EL (cell line): ENCODE measurements at places on chromosomes 12 and 14.

GRCh38 chr12:111359231-111359913, 9.5 kb downstream of the PHETA1 start:
- peak; percentile 11 for DNase-seq

DNA sequence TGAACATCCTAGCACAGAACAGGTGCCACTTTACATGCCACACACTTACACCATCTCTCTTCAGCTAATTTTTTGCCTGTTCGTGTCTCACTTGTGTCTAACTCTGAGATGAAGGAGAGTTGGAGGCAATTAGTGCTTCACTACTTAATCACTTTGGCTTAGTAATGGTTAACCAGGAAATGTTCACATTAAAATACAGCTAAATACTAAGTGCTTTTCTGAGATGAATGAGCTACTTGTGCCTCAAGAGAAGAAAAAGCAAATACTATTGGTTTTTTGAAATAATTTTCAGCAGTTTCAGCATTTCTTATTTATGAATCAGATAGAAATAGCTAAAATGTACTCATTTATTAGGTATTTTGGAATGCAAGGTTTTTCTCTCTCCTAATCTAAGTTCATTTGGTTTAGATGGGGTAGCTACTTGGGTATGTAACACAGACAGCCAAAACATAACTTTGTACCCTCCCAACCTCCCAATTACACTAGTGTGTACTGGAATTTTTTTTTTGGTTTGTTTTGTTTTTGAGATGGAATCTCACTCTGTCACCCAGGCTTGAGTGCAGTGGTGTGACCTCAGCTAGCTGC, 1474.1 kb upstream of the SEL1L start:
- DNase-seq = peak; percentile 17

GRCh38 chr12:1822699-1823098, 2.3 kb downstream of the LRTM2 start:
- DNase-seq = no peak

- DNase-seq = no peak
Measured at GRCh38 chr14:99387880-99388279, 92.8 kb downstream of the SETD3 start.

- no peak for DNase-seq
Measured at GRCh38 chr14:68264260-68264569, 444.6 kb downstream of the RAD51B start.

GRCh38 chr12:57370696-57371095, 60.1 kb downstream of the R3HDM2 start:
- peak; percentile 37 for DNase-seq

DNA sequence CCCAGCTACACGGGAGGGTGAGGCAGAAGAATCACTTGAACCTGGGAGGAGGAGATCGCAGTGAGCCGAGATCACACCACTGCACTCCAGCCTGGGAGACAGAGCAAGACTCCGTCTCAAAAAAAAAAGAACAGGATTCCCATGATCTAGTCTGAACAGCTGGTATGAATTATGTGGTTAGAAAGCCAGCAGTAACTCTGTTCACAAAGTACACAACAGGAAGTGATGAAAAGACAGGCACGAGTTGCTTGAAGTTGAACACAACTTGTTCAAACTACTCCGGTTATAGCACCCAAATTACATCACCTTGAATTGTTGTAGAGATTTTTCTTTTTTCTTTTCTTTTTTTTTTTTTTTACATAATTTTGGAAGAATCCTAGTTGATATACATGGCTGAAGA, 238.8 kb upstream of the RGS6 start:
- DNase-seq = peak; percentile 69

DNA sequence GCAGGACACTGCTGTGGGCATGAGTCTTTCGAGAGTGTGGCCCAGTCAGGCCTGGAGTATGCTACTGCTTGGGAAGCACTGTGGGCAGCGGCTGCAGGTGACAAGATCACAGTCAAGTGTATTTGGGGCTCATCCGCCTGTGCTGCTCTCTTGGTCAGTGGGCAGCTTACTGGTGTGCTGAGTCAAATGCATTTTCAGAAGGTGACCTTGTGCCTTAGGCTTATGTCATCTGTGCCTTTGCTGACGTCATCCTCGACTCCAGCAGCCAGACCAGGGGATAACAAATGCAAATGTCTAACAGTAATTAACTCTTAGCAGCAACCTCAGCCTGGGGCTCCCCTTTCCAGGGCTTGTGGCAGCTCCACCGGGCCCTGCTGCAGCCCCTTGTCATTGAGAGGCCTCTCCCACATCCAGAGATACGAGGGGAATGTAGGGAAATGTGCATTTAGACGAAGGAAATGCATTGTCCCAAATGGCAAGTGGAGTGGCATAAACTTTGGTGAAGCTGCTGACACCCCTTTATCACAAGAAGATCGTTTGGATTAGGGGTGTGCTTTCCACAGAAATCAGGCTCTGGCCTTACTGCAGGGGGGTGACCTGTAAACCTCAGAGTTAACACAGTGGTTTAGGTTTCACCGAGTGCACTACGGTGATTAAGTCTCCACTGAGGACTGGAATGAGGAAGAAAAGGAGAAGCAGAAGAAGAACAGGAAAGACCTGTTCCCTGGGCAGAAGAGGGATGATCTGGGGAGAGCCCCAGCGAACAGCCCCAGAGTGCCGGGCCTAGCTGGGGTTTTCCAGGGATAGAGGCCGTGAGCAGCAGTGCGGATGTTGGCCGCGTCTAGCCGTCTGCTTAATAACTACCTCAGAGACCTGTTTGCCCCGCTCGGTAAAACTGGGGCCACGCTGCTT, 39.7 kb downstream of the PSMA6 start:
- DNase-seq = peak; percentile 55

- peak; percentile 96 for DNase-seq
Measured at GRCh38 chr12:80593766-80594165, 113.7 kb upstream of the MYF6 start.

DNA sequence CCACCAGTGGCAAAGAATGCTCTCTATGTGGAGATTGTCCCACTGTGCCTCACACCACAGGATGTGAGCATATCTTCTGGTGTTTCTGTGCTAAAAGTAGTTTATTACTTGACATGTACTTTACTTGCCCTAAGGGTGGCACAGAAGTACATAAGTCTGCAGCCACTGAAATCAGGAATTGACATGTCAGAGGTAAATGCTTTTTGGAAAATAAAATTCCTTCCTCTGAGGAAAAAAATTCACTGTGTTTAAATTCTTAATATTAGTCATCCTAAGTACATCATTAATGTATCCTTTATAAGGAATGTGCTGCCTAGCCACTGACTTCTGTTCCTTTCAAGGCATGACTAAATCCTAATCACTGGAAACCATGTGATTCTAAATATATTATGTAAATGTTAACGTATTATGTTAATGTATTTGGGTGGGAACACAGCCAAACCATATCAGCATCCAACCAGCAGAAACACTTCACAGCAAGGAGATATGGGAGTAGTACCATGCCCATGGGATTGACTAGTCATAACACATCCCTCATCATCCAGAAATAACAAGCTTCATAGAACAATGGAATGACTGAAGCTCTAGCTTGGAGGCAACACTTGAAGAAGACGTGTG, 239.7 kb upstream of the PPFIA2 start:
- no peak for DNase-seq

DNA sequence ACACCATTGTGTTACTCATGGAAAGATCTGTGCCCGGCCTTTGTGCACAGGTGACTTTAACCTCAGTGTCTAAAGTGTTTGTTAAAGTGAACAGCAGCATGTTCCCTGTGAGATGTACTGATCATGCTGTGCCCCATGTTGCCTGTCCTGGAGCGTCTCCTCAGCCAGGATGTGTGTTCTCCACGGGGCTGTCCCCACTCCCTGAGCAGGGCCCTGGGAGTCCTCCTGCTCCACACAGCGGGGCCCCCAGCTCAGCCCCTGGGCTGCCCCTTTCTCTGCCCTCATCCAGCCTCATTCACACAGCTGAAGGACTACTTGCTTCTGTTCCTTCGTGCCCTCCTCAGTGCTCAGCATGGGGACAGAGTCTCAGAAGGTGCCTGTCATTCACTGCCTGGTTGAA, 131.5 kb downstream of the SLC38A6 start:
- DNase-seq = no peak

GRCh38 chr12:99505805-99506204, 141.7 kb upstream of the GARIN6 start:
- no peak for DNase-seq

- DNase-seq = peak; percentile 66
Measured at GRCh38 chr12:57734591-57734990, 4.0 kb downstream of the AGAP2 start.

- DNase-seq = no peak
Measured at GRCh38 chr12:103348935-103349334, 146.8 kb downstream of the C12orf42 start.

DNA sequence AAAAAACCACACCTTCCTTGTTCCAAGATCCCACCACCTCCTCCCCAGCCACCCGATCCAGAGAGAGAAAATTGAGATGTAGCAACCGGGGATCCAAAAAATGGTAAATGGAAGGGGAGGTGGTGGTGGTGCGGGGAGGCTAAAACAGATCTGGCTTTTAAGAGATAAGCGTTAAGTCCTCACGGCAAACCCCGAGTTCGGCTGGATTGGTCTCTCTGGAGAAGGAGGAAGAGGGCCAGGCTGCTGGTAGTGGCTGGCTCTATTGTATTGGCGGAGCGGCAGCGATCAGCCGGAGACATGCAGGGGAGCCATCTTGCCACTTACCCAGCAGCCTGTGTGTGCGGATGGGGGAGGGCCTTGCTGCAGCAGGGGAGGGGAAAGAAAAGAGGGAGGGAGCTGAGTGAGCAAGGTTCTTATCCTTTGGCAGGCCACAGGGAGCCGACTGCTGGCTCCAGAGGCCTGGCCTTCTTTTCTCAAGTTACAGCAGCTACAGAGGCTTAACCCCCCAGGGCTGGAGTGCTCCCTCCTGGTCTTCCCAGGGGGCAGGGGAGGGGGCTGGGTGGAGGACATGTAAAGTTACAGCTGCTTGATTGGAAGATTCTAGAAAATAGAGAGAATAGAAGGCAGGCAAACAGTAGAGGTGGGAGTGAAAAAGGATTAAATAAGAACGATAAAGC, 14.1 kb upstream of the CDH24 start:
- DNase-seq = peak; percentile 92

DNA sequence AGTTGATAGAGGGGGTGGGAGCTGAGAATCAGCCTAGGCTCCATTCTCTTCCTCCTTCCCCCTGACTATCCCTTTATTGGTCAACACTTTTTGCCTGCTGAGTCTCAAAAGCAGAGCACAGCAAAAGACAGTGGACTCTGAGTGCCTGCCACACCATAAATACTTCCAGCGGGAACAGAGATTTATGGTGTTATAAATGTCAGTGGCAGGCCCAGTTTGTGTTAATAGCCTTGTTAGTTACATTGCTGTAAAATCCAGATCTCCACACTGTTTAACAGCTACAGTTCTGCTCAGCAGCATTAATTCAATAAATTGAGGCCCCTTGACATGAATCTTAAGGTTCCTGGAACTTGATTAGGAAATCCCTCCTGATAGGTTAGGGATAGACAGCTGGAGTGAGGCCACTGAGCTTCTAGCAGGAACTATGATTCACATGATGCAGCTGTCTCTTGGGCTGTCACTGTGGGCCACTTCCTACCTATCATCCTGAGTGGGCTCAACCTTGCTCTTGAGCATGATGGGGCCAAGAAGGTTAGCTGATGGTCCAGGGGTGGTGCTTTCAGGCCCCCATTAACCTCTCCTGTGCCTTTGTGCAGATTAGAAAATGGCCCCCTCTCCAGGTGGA, 295.2 kb upstream of the SRRM4 start:
- DNase-seq = no peak

- no peak for DNase-seq
Measured at GRCh38 chr12:129563266-129563665, 340.6 kb downstream of the TMEM132D start.

DNA sequence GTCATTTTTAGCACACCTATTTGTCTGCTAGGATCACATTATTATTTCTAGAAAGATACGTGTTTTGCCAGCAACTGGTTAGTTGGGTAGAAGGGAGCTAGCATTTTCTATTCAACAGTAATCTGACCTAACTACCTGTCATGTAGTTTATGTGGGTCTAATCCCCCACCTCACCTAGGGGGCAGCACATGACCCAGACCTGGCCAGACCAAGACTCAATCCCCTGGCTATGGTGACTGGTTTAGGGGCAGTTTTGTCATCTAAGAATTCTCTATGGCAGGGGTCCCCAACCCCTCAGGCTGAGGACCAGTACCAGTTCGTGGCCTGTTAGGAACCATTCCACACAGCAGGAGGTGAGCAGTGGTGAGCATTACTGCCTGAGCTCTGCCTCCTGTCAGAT, 29.5 kb upstream of the EVL start:
- DNase-seq = no peak

GRCh38 chr12:730550-730949, 21.8 kb upstream of the WNK1 start:
- no peak for DNase-seq

GRCh38 chr12:113939867-113940266, 26.3 kb downstream of the RBM19 start:
- no peak for DNase-seq

GRCh38 chr14:94728950-94729349, 41.0 kb downstream of the GSC start:
- no peak for DNase-seq

GRCh38 chr12:121626853-121627640, 717 bp downstream of the ORAI1 start:
- DNase-seq = peak; percentile 84

GRCh38 chr14:85218982-85219381, 311.0 kb upstream of the FLRT2 start:
- no peak for DNase-seq

DNA sequence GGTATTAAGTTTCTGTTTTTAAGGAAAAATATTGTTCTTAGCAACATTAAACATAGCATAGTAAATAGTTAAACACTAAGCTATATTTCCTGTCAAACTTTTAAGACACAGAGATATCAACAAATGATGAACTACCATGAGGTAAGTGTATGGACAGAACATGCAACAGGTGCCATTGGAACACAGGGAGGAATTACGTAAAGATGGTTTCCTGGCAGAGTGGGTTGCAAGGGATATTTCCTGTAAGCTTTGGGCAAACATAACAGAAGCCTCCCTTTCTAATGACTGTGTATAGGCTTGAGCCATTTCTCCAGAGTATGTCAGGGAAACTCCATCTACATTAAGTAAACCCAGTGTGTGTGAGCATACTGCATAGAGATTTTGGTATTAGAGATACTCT, 31.7 kb upstream of the HELB start:
- no peak for DNase-seq

GRCh38 chr14:37776791-37777499, 181.5 kb downstream of the TTC6 start:
- no peak for DNase-seq

- DNase-seq = no peak
Measured at GRCh38 chr12:6460751-6461371, 9.0 kb downstream of the TAPBPL start.

- DNase-seq = no peak
Measured at GRCh38 chr14:100058777-100059437, 6.3 kb upstream of the EVL start.

- no peak for DNase-seq
Measured at GRCh38 chr14:102510616-102511520, 1.3 kb upstream of the ANKRD9 start.

GRCh38 chr12:131592972-131593371, 117.9 kb upstream of the SFSWAP start:
- DNase-seq = no peak

- no peak for DNase-seq
Measured at GRCh38 chr14:68922201-68922621, 56.9 kb downstream of the ACTN1 start.

GRCh38 chr12:65826353-65827171, 2.3 kb downstream of the HMGA2 start:
- DNase-seq = peak; percentile 80
